ENCODE measurements at places on chromosomes 3 and 15.

DNA sequence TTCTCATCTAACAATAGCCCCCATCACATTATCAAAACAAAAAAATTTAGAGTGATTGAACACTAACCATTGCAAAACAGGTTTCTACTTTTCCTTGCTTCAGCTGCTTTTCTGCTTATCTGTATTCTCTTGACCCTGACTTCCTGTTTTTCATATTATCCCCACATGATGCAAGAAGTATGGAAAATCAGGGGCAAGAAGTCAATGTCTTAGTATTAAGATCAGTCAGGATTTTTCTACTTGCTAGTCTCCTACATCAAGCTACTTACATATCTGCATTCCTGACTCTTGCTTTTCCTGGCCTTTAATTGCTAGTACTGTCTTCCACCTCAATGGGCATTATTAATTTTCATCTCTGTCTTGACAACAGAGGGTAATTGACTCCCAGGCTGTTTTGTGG, 300.2 kb downstream of the OTOL1 start:
- no peak for DNase-seq

GRCh38 chr3:191066669-191067068, 132.4 kb upstream of the OSTN start:
- no peak for DNase-seq

- DNase-seq, result no peak
Observed at GRCh38 chr3:62139957-62140356, 233.4 kb downstream of the FEZF2 start.

DNA sequence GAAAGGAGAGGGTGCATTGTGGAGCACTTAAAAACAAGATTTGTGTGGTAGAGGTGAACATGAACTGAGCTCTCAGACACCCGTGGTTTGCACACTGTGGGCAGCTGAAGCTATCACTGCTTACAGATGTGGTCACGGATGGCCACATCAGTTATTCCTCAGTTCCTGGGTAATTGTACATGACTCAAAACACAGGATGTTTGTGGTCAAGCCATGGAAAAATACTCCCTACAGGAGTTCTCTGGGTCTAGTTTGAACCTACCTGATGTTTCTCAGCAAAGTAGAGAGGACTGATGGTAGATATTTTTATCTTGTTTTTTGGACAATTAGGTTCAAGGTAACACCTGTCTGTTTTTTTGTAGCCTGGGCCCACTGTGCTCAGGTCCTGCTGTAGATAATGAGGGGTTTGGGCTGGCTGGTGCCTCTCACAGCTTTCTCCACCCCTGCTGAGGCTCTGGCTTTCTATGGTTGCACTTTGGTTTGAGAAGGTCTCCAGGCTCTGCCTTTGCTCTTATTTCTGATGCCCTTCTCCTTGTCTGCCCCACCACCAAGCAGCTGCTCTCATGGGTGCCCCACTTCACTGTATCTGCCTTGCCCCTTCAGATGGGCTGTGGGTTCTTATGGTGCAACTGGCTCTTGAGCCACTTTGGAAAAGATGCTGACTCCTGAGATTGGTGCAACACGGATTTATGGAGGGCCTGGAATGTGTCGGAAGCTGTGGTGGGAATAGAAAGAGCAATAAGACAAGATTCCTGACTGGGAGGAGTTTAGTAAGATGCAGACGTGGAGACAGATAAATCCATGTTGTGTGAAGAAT, 40.1 kb downstream of the CDCP1 start:
- peak; percentile 77 for DNase-seq

- DNase-seq, result no peak
Observed at GRCh38 chr3:148951599-148952361, 39.6 kb upstream of the GYG1 start.

- no peak for DNase-seq
Observed at GRCh38 chr3:170585937-170586310, at the start of gene SLC7A14. SLC7A14 (minus strand) TSS chr3:170586075; CDS start chr3:170526936, 59,139 bp downstream.

DNA sequence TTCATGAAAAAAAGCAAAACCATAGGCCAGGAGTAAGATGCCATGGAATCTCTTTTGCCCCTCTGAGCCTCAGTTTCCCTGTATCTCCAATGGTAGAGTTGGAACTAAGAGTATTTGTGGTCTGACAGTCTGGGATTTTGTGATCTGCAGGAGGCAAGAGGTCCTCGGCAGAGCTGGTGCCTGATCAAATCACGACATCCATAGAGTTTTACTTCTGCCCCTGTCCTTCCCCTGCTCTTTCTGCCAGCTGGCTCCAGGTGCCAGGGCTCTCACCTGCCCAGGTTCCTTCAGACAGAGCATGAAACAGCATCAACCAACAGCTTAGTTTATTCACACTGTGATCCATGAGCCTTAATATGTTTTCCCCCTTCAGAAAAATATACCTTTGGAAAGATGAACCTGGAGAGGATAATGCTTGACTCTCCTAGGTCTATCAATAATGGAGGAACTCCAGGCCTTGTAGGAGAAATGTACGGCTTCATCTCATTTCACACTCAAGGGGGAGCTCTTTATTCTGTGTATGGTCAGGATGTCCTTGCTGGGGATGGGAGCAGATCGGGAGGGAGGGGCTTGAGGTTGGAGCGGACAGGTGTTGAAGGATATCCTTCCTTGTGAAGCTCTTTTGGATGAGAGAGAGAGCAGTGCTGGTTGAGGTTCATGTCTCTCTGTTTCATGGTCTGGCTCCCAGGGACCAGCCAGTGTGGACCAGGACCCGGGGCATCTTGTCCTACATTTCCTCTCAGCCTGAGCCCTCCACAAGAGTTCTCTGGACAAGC, 309.9 kb downstream of the RPLP1 start:
- DNase-seq, result no peak
